ENCODE measurements at places on chromosomes 4 and X.

- no peak for DNase-seq
These were observed 38.8 kb downstream of the MGARP start for GRCh38 chr4:139241086-139241783.

DNA sequence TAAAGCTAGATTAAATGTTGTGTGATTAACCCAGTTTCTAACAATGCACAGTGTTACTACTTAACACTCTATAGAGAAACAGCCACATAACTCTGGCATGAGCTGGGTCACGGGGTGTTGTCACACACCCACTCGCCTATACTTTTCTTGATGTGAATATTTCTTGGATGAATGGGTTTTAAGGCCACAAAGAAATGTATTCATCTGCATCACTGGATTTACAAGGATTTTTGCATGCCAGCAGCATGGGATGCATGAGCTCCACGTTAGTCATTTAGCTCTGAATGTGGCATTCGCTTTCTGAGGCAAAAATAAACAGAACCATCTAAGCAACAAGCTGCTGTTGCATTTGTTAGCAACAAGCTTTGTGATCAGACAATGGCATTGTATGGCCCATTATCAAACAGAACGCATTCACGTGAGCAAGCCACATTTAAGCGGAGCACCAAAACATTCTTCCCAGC, 89.7 kb downstream of the LRP2BP start:
- no peak for DNase-seq

- DNase-seq, result no peak
These were observed 245.8 kb upstream of the DIAPH2 start for GRCh38 chrX:96438803-96439202.

DNA sequence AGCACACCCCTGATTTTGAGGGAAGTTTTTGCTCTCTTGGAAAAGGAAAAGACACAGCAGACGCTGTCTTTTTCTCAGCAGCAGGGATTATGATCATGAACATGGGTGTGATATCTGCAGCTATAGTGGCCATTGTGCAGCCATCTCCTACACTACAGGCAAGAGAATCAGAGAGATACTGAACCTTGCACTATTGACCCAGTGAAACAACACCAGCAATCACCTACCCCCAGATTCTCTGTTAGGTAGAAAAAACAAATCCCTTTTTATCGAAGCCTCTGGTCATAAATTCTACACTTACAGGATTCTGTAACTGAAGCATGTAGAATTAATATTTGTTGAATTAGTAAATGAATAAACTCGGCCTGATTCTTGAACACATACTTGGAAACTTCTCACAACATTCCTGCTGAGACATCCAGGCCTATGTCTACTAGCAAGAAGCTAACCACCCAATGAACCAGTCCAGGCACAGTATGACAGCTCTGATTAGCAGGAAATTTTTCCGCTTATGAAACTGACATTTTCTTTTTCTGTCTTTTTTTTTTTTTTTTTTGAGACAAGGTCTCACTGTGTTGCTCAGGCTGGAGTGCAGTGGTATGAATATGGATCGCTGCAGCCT, 5.0 kb upstream of the AFAP1 start:
- DNase-seq, result no peak

DNA sequence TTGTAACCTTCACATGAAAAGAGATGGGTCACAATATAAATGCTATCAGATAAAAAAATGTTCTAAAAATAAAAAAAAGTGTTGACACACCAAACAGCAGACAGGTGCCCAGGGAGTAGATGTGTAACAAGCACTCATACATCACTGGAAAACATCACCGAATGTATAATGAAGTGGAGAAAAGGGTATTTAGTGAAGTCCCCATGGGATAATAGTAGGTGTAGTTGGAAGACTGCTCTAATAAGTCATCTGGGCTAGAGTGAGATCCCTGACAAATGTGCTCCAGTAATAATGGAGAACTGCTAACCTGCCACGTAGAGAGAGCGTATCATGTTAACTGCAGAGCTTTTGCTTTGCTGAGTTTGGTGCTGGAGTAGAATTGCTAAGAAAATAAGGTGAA, 152.0 kb downstream of the GRIA2 start:
- no peak for DNase-seq

- DNase-seq, result no peak
These were observed 442.6 kb upstream of the GALNT7 start for GRCh38 chr4:172726001-172726423.

GRCh38 chrX:96579252-96579651, 105.4 kb upstream of the DIAPH2 start:
- no peak for DNase-seq

DNA sequence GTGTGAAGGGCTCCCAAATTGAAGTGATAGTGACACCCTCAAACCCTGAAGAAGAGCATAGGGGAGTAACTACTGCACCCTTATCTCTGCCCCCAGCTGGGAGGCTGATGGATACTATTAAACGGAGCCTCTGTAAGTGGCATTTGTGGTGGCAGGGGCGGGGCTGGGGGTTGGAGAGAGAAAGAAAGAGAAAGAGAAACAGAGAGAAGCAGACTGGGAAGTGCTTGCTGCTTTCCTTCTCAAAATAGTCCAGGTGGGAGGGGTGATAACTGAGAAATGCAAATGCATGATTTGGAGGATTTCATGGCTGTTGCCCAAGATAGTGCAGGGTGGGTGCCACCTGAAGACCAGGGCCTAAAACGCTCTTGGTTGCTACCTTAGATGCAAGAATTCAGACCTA, 253.5 kb upstream of the GATB start:
- peak; percentile 4 for DNase-seq

- DNase-seq, result no peak
These were observed 325.7 kb downstream of the TLL1 start for GRCh38 chr4:166198516-166199310.

DNA sequence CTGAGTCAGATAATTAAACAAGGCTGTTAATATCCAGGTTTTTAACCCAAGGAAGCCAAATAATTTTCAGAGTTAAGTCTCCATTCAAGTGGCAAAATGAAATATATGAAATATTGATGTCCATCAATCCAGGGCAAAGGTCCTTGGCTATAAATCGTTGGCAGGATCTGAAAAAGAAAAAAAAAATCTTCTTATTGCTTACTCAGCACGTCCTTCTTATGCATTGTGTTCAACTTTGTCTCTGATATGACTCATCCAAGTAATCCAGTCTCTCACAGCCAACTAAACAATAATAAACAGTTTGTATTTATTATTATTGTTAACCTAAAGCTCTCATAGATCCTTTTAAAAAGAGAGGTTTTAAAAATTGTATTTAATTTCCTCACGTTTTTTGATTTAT, 851.2 kb downstream of the ADGRL3 start:
- DNase-seq, result no peak

DNA sequence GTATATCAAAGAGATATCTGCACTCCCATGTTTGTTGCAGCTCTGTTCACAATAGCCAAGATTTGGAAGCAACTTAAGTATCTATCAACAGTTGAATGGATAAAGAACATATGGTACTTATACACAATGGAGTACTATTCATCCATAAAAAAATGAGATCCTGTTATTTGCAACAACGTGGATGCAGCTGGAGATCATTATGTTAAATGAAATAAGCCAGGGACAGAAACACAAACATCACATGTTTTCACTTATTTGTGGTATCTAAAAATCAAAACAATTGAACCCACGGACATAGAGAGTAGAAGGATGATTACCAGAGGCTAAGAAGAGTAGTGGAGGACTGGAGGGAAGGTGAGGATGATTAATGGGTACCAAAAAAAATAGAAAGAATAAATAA, 14.2 kb downstream of the IQCM start:
- DNase-seq, result no peak

- no peak for DNase-seq
These were observed 41.1 kb downstream of the AFF1 start for GRCh38 chr4:86975927-86976326.

GRCh38 chrX:30666094-30666493, 12.9 kb downstream of the GK start:
- DNase-seq, result no peak

GRCh38 chr4:64781737-64782326, 372.6 kb upstream of the TECRL start:
- no peak for DNase-seq

DNA sequence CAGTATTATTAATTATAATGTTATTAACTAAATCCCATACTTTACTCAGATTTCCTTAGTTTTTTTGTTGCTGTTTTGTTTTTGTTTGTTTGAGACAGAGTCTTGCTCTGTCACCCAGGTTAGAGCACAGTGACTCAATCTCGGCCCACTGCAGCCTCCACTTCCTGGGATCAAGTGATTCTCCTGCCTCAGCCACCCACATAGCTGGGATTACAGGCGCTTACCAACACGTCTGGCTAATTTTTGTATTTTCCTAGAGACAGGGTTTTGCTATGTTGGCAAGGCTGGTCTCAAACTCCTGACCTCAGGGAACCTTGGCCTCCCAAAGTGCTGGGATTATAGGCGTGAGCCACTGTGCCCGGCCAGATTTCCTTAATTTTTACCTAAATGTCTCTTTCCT, 72.2 kb downstream of the ANAPC4 start:
- no peak for DNase-seq

DNA sequence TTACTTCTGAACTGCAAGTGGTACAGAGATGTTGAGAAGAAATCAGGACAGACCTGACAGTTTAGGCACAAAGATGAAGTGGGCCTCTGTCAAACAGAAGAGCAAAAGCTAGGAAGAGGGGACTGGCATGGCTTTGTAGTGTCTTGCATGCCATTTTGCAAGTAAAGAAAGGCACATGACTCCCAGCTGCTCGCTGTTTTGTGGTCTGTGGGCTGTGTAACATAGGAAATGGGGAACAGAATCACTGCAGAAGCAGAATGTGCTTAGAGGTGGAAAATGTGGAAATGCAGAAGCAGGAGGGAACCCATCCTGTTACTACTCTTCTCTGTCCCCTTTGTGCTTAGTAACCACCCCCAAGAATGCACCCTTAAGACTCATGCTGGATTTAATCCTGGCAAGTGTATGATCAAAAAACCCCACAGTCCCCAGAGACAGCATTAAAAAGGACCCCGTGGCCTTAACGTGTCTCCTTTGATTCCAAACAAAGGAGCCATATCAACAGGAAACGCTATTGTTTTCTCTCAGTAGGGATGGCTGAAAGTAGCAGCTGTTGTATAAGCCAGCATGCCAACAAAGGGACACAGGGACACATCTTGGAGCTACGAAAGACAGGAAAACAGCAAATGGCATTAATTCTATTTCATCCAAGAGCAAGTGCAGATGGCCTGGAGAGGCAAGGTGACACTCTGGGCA, 177.6 kb upstream of the GLRA2 start:
- DNase-seq, result no peak

DNA sequence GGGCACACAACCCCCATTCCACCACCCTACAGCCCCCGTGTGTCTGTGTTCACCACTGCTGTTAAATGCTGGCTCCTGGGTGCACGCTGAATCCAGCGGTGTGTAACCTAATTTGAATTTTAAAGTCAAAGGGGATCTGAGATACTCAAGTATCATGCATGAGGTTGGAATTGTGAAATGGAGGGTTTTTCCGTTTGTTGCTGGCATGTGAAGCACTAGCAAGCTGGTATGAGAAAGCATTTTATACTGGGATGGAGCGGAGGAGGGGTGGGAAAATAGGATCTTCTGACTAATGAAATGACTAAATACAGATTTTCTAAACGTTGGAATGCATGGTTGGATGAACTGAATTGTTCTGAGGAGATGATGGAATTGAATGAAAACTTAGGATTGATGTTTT, 36.9 kb upstream of the FAT1 start:
- DNase-seq, result no peak
